ENCODE measurements at places on chromosomes 7 and 10. TPM values are rescaled to one million over a fixed set of nuclear protein-coding genes. Genes with fewer than 3 reads are reported as not detected.

The FBXL13 gene
- 2.3 TPM for total RNA-seq

The STRIP2 gene
- total RNA-seq: 3.3 TPM

The PAPSS2 gene
- 233 TPM for total RNA-seq

The STEAP1B gene
- 1.5 TPM for total RNA-seq

The SLC25A28 gene
- 14.6 TPM for total RNA-seq

The HBP1 gene
- total RNA-seq: 64.5 TPM

The RSPH10B2 gene
- 0.05 TPM for total RNA-seq

The CALML3 gene
- not detected for total RNA-seq

The ZNF425 gene
- total RNA-seq: 4.5 TPM

The SAMD9 gene
- total RNA-seq: 11.9 TPM

The FZD1 gene
- 8.3 TPM for total RNA-seq

The INA gene
- total RNA-seq: 0.30 TPM

The MOGAT3 gene
- total RNA-seq: not detected

The NKX2-3 gene
- total RNA-seq: 0.89 TPM
